Thoracic aorta (tissue), 2 donors: ENCODE measurements at places on chromosomes 12 and 14.

GRCh38 chr12:111431772-111432171 lies 26.0 kb downstream of the SH2B3 start:
- no peaks in the 10 kb centered on the region for H3K27me3 ChIP-seq
- no peaks in the 10 kb centered on the region for H3K36me3 ChIP-seq
- DNase-seq = no peak
- peaks cover 68% of the 10 kb centered on the region for H3K4me1 ChIP-seq
- H3K27ac ChIP-seq = no peak overlapping the region

GRCh38 chr12:132163041-132163910 lies 19.0 kb downstream of the NOC4L start:
- no peak for DNase-seq
- H3K27ac ChIP-seq = no peak overlapping the region
- H3K4me3 ChIP-seq = peak overlapping the region; percentile 57
- H3K36me3 ChIP-seq = no peaks in the 10 kb centered on the region
- no peaks in the 10 kb centered on the region for H3K27me3 ChIP-seq

DNA sequence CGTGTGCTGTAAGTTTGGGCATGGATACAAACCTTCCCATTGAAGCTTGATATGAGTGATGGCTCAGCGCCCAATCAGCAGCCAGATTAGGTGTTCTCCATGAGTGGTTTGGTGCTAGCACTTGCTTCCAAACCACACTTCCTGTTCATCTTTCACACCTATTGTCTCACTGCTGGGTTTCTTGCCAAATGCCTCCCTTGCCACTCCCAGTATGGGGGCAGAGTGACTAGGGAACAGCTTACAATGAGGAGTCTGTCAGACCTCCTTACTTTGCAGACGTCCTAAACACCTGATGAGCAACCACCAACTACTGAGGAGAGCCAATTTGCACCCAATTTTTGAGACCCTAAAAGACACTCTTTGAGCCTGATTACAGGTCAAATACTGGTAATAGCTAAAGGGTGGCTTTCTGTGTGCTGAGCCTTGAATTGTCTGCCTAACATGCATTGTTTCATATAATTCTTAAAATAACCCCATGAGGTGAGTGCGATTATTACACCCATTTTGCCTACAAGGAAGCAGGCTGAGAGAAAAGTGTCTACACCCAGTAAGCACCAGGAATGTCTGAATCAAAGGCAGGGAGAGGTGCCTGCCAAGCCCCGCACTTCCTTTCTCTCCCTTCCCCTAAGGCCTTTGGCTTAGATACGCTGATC lies 48.4 kb upstream of the FOS start:
- no peaks in the 10 kb centered on the region for H3K36me3 ChIP-seq
- peaks cover 12% of the 10 kb centered on the region for H3K4me1 ChIP-seq
- no peak overlapping the region for H3K27ac ChIP-seq
- no peaks in the 10 kb centered on the region for H3K27me3 ChIP-seq
- no peak for DNase-seq

DNA sequence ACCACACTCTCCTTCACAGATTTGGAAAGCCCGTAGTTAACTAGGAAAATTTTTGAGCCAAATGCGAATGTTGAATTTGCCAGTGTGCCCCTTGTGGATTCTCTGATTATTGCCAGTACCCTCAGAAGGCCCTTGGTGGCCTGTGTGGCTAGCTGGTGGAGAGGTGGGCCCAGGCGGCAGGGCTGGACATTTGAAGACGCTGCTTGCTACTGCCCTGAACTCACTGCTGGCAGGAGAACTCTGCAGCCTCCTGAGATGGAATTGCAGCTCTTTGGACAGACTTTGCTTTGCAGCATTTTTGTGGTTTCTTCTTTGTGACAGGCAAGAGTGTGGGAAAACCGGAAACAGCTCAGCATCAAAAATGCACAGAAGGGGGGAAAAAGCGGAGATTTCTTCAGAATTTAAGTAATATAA lies 97.6 kb downstream of the TGFB3 start:
- H3K27ac ChIP-seq = no peak overlapping the region
- no peak overlapping the region for H3K4me3 ChIP-seq
- H3K27me3 ChIP-seq = no peaks in the 10 kb centered on the region
- H3K36me3 ChIP-seq = no peaks in the 10 kb centered on the region

GRCh38 chr12:6340032-6340638 lies 1.7 kb downstream of the TNFRSF1A start:
- no peak for DNase-seq
- peaks cover 31% of the 10 kb centered on the region for H3K4me1 ChIP-seq
- peak overlapping the region; percentile 99 for H3K27ac ChIP-seq
- no peaks in the 10 kb centered on the region for H3K36me3 ChIP-seq
- peak overlapping the region; percentile 89 for H3K4me3 ChIP-seq

- no peaks in the 10 kb centered on the region for H3K27me3 ChIP-seq
- peaks cover 14% of the 10 kb centered on the region for H3K4me1 ChIP-seq
- no peak for DNase-seq
- H3K36me3 ChIP-seq = no peaks in the 10 kb centered on the region
- no peak overlapping the region for H3K4me3 ChIP-seq
Observed at GRCh38 chr14:60217713-60218112, 31.3 kb upstream of the PPM1A start.

DNA sequence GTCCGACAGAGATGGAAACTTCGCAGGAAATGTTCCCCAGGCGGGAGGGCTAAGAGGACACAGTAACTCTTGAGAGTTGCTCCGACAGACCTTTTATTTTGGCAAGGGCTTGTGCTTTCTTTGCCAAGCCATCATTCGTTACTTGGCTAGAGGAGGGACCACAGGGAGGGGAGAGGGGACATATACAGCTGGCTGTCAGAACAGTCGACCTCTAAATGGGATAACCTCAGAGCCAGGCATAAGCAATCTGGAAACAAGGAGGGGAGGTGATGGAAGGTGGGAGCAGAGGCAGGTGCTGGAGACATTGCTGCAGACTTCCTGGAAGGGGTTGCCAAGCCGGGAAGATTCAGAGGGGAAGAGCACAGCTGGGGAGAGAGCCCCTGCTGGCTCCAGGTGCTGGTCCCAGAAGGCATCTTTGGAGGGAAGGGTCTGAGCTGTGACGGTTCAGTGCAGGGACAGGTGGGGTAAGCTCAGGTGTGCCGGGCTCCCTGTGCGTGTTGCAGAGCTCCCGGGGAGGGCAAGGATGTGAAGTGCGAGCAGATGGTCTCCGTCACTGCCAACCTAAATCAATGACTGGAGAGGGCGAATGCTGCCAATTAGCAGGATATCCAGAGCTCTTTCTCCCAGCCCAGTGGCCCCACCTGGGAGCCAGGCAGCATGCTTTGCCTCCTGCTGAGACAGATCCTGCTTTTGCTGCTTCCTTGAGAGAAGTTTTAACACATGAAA lies 50.1 kb downstream of the CHST11 start:
- DNase-seq = no peak
- H3K4me1 ChIP-seq = peaks cover 77% of the 10 kb centered on the region
- H3K4me3 ChIP-seq = no peak overlapping the region

DNA sequence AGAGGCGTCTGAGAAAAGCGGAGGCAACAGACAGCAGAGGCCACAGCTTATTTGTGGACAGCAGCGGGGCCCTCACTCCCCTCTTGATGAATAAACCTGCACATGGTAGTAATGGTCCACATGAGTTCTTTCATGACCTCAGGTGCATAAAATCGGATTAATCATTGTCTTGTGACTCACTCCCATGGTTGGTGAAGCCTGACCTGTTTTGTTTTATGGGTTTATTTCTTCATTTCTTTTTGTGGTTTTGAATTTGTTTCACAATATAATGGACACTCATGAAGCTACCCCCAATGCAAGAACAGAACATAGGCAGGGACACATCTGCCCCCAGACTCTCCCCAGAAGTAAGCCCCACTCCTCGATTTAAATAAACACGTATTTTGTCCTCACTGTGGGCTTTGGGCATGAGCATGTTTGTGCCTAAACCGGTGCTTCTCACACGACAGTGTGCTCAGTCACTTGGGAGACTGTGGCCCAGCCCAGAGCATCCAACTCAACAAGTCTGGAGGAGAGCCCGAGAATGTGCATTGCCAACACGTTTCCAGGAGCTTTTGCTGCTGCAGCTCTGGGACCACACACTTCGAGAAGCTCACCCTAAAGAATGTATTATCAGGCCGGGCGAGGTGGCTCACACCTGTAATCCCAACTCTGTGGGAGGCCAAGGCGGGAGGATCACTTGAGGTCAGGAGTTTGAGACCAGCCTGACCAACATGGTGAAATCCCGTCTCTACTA lies 116.1 kb downstream of the SCARB1 start:
- H3K27ac ChIP-seq = peak overlapping the region; percentile 14
- no peak overlapping the region for H3K4me3 ChIP-seq
- no peaks in the 10 kb centered on the region for H3K27me3 ChIP-seq
- H3K4me1 ChIP-seq = peaks cover 18% of the 10 kb centered on the region
- DNase-seq = no peak
- no peaks in the 10 kb centered on the region for H3K36me3 ChIP-seq

DNA sequence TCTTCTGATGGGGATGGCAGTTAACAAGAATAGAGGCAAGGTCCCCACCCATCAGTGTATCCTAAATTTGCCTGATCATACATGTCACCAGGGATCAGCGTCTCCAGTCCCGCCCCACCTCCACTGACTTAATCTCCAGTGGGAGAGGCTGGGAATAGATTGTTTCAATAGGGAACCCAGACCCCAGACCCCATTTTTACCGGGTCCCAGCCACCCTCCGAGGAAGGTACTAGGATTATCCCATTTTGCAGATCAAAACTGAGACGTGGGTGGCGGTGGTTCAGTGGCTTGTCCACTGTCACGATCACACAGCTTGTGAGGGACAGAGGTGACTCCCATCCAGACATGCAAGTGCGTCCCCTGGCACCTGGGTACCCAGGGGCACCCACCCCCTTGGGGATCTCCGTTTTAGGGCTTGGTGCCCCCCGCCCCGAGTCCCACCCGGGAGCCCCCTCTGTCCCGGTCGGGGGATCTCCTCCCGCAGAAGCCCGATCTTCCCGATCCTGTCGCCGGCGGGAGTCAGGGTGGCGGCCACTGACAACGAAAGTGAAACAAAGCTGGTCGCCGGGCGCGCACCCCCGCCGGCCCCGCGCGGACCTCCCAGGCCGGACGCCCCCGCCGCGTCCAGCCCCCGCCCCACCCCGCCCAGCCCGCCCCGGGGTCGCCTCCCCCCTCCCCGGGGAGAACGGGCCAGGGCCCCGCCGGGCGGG lies 523 bp downstream of the WSB2 start:
- DNase-seq = no peak
- H3K36me3 ChIP-seq = no peaks in the 10 kb centered on the region
- H3K27me3 ChIP-seq = no peaks in the 10 kb centered on the region
- H3K4me1 ChIP-seq = peaks cover 62% of the 10 kb centered on the region

- DNase-seq = no peak
- H3K4me3 ChIP-seq = no peak overlapping the region
- H3K27me3 ChIP-seq = no peaks in the 10 kb centered on the region
- H3K4me1 ChIP-seq = no peaks in the 10 kb centered on the region
- H3K27ac ChIP-seq = no peak overlapping the region
Observed at GRCh38 chr12:128290938-128291337, 24.0 kb downstream of the TMEM132C start.

- peaks cover 7% of the 10 kb centered on the region for H3K4me1 ChIP-seq
- H3K4me3 ChIP-seq = no peak overlapping the region
- no peak for DNase-seq
- H3K27me3 ChIP-seq = peaks cover 29% of the 10 kb centered on the region
- H3K27ac ChIP-seq = no peak overlapping the region
- no peaks in the 10 kb centered on the region for H3K36me3 ChIP-seq
Observed at GRCh38 chr12:114406316-114406983, 506 bp upstream of the TBX5 start.

- H3K27ac ChIP-seq = no peak overlapping the region
- no peak for DNase-seq
- H3K4me3 ChIP-seq = no peak overlapping the region
- no peaks in the 10 kb centered on the region for H3K27me3 ChIP-seq
- peaks cover 30% of the 10 kb centered on the region for H3K4me1 ChIP-seq
- no peaks in the 10 kb centered on the region for H3K36me3 ChIP-seq
Observed at GRCh38 chr14:89564989-89565388, 148.0 kb upstream of the FOXN3 start.
